Stimulated activated CD8-positive, alpha-beta memory T cell treated with anti-CD3 and anti-CD28 coated beads, Interleukin-15, amount 100 ng/mL, for 48 hours (primary cell): ENCODE measurements at places on chromosomes 16 and 17.

DNA sequence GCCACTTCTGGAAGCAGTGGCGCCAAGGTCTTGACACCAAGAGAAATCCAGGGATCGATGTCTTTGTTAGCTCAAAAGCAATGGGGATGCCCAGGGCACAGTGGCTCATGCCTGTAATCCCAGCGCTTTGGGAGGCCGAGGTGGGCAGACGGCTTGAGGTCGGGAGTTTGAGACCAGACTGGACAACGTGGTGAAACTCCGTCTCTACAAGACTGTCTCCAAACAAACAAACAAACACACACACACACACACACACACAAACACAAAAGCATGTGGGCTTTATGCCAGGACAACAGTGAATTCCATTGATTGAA, 22.4 kb upstream of the FAAP100 start:
- DNase-seq, result no peak

- no peak for DNase-seq
These were observed 269.1 kb downstream of the FTO start for GRCh38 chr16:53973021-53973420.

- no peak for DNase-seq
These were observed 22.6 kb downstream of the COG1 start for GRCh38 chr17:73215447-73215846.

- no peak for DNase-seq
These were observed 35.9 kb upstream of the SMIM36 start for GRCh38 chr17:55546991-55547664.

DNA sequence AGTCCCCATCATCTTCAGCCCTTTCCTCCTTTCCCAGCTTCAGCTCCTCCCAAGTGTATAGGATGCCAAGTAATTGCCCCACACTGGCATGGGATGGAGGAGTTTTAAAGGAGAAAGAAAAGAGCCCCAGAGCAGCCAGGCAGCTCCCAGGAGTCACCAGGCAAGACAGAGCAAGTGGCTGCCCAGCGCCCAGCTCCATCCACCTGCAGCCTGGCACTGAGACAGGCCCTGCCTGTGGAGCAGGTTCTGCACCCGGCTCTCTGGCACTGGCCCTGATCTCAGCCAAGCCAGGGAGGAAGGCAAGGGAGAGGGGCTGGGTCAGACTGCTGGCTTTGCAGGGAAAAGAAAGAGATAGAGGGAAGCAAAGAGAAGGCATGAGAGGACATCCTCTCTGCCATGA, 21.7 kb downstream of the FOXN1 start:
- no peak for DNase-seq

GRCh38 chr17:28151001-28151400, 108.5 kb downstream of the NLK start:
- no peak for DNase-seq
